Activated CD8-positive, alpha-beta T cell treated with anti-CD3 and anti-CD28 coated beads, Interleukin-2, amount 10 ng/mL, durations not matched to agents 7 days and 5 days (primary cell): ENCODE measurements at places on chromosomes 12 and 14. TPM values are rescaled to one million over a fixed set of nuclear protein-coding genes. Genes with fewer than 3 reads are reported as not detected.

Gene COX8C
- total RNA-seq: not detected

GRCh38 chr14:31083781-31084180 is 57.6 kb upstream of the STRN3 start:
- H3K27me3 ChIP-seq: no peaks in the 10 kb centered on the region
- H3K36me3 ChIP-seq: no peaks in the 10 kb centered on the region
- H3K27ac ChIP-seq: no peak overlapping the region
- H3K4me1 ChIP-seq: no peaks in the 10 kb centered on the region
- DNase-seq: no peak
- H3K4me3 ChIP-seq: no peak overlapping the region

- peak; percentile 46 for DNase-seq
- H3K4me3 ChIP-seq: no peak overlapping the region
- no peak overlapping the region for H3K27ac ChIP-seq
These were observed 22.2 kb downstream of the MANSC1 start for GRCh38 chr12:12327802-12328201.

- DNase-seq: no peak
- H3K27me3 ChIP-seq: no peaks in the 10 kb centered on the region
- no peak overlapping the region for H3K27ac ChIP-seq
- no peak overlapping the region for H3K4me3 ChIP-seq
- no peaks in the 10 kb centered on the region for H3K36me3 ChIP-seq
These were observed 343.9 kb downstream of the NPAS3 start for GRCh38 chr14:33282331-33283230.

- no peak for DNase-seq
- H3K4me1 ChIP-seq: no peaks in the 10 kb centered on the region
- no peak overlapping the region for H3K27ac ChIP-seq
- no peaks in the 10 kb centered on the region for H3K36me3 ChIP-seq
- no peak overlapping the region for H3K4me3 ChIP-seq
These were observed 26.4 kb downstream of the BBOF1 start for GRCh38 chr14:74045522-74045921.

DNA sequence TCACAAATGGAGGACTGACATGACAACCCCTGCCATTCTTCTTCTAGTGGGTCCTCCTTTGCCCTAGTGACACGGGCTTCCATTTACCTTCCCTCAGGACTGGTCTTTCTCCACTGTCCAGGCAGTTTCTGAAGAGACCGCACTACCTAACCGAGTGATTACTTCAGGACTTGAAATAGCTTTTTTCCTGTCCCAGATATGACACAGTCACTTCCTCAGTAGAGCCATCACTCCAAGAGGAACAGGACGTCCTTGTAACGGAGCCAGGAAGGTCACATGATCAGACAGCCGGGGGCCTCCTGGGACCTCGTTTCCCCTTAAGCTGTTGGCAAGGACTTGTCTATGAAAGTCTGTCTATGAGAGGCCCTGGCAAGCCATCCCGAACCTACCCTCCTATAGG is 62.3 kb downstream of the FOS start:
- H3K27me3 ChIP-seq: peaks cover 5% of the 10 kb centered on the region
- no peak overlapping the region for H3K27ac ChIP-seq
- H3K4me3 ChIP-seq: no peak overlapping the region
- no peak for DNase-seq
- no peaks in the 10 kb centered on the region for H3K36me3 ChIP-seq

Gene M6PR
- 201 TPM for total RNA-seq

Gene SLC5A8
- not detected for total RNA-seq

Gene TMEM119
- not detected for total RNA-seq

- no peak for DNase-seq
- peaks cover 88% of the 10 kb centered on the region for H3K36me3 ChIP-seq
- no peaks in the 10 kb centered on the region for H3K27me3 ChIP-seq
These were observed 50.9 kb upstream of the GPR68 start for GRCh38 chr14:91295276-91295845.

GRCh38 chr14:52740751-52741150 is 10.8 kb downstream of the STYX start:
- H3K36me3 ChIP-seq: peaks cover 40% of the 10 kb centered on the region
- DNase-seq: no peak
- H3K4me3 ChIP-seq: no peak overlapping the region
- peaks cover 68% of the 10 kb centered on the region for H3K4me1 ChIP-seq
- H3K27ac ChIP-seq: no peak overlapping the region

DNA sequence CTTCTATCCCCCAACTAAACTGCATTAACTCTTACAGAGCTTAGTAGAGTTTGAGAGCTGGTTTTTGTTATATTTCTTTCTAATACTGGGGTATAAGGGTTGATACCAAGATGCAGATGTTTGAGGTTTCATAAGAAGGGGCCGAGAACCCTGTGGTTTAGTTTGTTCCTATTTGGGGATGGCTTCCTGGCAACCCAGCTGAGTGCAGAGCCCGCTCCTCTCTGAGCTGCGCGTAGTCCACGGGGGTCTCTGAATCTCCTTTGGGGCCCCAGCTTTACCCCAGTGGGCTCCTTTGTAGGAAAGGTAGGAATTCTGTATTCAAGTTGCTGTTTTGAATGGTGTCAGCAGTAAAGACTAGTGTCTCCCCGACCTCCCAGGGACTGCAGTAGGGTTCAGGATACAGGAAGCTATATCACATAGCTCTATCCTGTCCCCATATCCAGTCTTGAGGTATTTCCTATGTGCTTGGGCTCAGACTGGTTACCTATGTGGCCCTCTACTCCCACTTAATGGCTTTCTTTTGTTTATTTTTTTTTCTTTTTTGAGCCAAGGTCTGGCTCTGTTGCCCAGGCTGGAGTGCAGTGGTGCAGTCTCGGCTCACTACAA is 25.4 kb downstream of the PLXNC1 start:
- peak overlapping the region; percentile 47 for H3K27ac ChIP-seq
- H3K27me3 ChIP-seq: no peaks in the 10 kb centered on the region
- peak overlapping the region; percentile 12 for H3K4me3 ChIP-seq
- no peak for DNase-seq

DNA sequence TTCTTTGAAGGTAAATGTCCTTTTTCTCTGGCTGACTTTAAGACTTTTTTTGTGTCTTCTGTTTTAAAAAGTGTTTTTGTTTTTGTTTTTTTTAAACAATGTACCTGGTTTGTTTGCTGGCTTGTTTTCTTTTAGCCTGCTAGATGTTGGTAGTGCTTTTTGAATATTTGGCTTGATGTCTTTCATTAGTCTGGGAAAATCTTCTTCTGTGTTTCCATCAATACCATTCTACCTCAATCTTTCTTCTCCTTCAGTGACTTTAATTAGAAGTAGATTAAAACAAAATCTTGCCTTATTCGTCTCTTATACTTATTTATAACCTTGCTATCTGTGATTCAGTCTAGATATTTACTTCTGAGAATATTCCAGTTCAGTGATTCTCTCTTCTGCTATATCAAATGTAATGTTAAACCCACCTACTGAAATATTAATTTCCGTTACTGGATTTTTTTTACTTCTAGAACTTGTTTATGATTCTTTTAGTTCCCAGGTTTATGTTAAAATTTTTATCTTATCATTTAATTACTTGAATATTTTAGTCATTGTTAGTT is 21.5 kb downstream of the LMNTD1 start:
- no peak for DNase-seq
- H3K36me3 ChIP-seq: no peaks in the 10 kb centered on the region
- H3K27ac ChIP-seq: no peak overlapping the region
- H3K4me3 ChIP-seq: no peak overlapping the region
- no peaks in the 10 kb centered on the region for H3K27me3 ChIP-seq

Gene A2ML1
- total RNA-seq: not detected

- no peaks in the 10 kb centered on the region for H3K36me3 ChIP-seq
- no peak for DNase-seq
- no peak overlapping the region for H3K27ac ChIP-seq
- H3K4me1 ChIP-seq: no peaks in the 10 kb centered on the region
These were observed 330.1 kb upstream of the GARIN2 start for GRCh38 chr14:66859063-66859671.

DNA sequence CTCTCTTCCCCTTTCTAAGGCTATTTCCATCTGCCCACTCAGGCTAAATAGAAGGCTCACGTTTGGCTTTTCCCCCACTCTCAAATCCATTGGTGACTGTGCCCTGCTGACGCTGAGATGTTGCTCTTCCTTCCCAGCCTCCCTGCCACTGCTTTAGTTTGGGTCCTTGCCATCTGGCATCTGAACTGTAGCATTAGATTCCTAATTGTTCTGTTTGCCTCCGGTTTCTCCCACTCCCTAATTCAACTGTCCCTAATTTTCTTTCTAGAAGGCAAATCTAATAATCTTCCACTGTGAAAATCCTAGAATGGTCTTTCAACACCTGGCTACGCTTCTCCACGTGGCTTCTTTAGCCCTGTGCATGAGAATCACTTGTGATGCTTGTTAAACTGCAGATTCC is 37.6 kb upstream of the SMOC1 start:
- H3K4me3 ChIP-seq: no peak overlapping the region
- H3K27me3 ChIP-seq: peaks cover 9% of the 10 kb centered on the region
- no peaks in the 10 kb centered on the region for H3K36me3 ChIP-seq
- DNase-seq: no peak
- H3K4me1 ChIP-seq: no peaks in the 10 kb centered on the region
